ENCODE measurements at places on chromosomes 1 and 21. TPM values are rescaled to one million over a fixed set of nuclear protein-coding genes. Genes with fewer than 3 reads are reported as not detected.

Gene OTUD3
- polyA plus RNA-seq = 21.3 TPM

Gene CFHR1
- polyA plus RNA-seq = not detected

Gene OR2M3
- not detected for polyA plus RNA-seq

Gene SLAMF1
- polyA plus RNA-seq = not detected

All from neural cell (in vitro differentiated cells).